ENCODE measurements at places on chromosomes 11 and 22.

DNA sequence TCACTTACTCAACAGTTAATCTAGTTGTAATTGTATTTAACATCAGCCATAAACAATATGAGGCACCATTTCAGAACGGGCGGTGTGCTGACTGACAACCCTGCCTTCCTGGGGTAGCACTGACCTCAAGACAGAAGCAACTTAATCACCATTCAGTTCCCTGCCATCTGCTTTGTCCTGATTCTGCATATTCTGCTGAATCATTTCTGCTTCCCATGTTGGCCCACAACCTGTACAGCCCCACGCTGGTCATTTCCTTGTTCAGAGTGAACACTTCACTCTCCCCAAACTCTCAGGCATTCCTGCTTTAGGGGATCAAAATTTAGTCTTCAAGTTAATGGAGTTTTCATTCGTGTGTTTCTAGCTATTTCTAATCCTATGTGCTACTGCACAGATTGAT lies 132.3 kb upstream of the ZBED5 start:
- DNase-seq, result no peak

GRCh38 chr11:10414659-10415058 lies 40.4 kb upstream of the AMPD3 start:
- DNase-seq, result no peak

DNA sequence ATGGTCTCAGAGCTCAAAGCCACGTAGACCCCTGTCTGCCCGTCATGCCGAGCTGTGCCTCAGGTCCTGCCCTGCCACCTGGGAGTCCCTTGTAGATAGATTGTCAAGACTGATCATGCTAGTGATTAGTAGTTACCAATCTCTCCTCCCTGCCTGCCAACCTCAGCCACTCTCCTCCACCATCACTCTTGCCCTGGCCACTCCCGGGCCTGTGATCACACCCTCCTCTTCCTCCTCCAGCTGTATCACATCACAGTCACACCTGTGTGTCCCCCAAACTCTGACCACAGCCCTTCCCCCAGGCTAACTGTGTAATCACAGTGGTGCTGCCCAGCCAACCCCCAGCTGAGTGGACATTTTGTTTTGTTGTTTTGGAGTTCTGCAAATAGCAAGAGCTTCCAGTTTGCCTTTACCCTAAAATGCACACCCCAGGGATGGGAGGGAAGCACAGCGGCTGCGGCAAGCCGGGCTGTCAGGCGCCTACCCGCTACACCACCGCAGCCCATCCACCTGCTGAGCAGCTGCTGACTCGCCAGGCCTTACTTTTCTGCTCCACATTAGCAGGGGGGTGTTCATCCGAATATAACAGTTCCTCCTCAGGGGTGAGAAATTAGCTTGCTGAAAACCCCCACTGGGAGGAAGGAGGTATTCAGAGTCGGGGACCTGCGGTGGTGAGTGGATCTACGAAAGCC lies 45.8 kb downstream of the LRFN4 start:
- no peak for DNase-seq

- DNase-seq, result no peak
Observed at GRCh38 chr11:9859554-9860305, 195.9 kb downstream of the SWAP70 start.

- no peak for DNase-seq
Observed at GRCh38 chr22:29031227-29032011, 30.2 kb downstream of the C22orf31 start.

Data from GM10248 (cell line).